Stromal cell of bone marrow (primary cell): ENCODE measurements at places on chromosomes 6 and 20.

GRCh38 chr20:4247261-4247660, 231.9 kb upstream of the RNF24 start:
- no peak for DNase-seq

GRCh38 chr20:15716256-15716655, 857.0 kb downstream of the KIF16B start:
- no peak for DNase-seq

- DNase-seq: no peak
These were observed 141.5 kb downstream of the ATXN1 start for GRCh38 chr6:16619777-16620176.

GRCh38 chr6:129766959-129767728, 57.2 kb upstream of the ARHGAP18 start:
- no peak for DNase-seq

GRCh38 chr6:24960991-24961475, 25.3 kb upstream of the RIPOR2 start:
- no peak for DNase-seq

GRCh38 chr20:62537649-62538292, 62.0 kb upstream of the GATA5 start:
- DNase-seq: no peak

GRCh38 chr6:118596774-118597320, 48.8 kb downstream of the PLN start:
- no peak for DNase-seq

DNA sequence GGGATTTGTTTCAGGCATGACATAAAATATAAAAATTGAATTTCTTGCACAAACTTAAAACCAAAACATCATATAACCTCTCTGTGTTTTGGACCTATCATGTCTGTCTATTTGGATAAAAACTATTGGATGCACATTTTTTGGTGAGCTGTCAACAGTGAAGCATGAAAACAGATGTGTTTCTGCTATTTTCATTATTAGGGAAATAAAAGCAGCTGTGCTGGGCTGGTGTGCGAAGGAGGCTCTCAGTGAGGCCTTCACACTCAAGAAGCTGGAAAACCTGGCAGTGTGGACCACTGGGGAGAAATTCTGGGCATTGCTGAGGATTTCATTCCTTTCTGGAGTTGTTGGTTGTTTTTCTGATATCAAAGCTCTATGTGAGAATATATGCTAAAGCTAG, 395.3 kb downstream of the GJA1 start:
- no peak for DNase-seq

GRCh38 chr6:25997921-25998320, 35.3 kb downstream of the TRIM38 start:
- no peak for DNase-seq

DNA sequence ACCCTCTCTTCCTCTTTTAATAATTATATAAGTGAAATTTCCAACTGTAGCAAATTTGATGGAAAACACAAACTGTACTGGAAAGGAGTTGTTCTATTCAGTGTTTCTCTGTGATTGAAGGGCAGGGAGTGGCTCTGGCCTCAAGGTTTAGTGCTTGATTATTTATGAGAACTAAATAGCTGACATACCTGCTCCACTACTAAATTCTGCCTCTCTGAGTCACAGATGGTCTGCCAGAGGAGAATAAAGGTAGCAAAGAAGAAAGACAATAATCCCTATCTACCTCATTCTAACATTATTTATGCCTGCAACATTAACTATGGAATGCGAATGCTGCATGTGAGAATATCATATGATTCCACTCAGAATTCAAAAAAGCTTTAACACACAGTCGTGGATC, 9.3 kb downstream of the BMP5 start:
- DNase-seq: no peak

GRCh38 chr6:22544476-22544875, 24.9 kb upstream of the HDGFL1 start:
- no peak for DNase-seq

DNA sequence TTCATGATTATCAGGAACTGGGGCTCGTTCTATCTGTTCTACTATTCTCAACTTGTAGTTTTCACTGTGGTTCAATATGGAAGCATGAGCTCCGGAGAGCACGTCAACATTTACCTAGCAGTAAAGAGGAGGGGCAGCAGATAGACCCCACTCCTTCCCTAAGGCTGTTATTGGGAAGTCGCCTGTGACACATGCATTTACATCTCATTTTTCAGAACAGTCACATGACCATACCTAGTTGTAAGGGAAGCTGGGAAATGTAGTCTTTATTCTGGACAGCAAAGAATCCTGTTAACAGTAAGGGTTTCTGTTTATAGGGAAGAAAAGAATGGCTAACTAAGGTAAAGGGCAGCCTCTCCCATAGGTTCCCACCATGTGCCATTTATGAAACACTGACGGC, 158.3 kb downstream of the ZFP64 start:
- no peak for DNase-seq

GRCh38 chr20:5996765-5997164, 46.3 kb downstream of the MCM8 start:
- no peak for DNase-seq

DNA sequence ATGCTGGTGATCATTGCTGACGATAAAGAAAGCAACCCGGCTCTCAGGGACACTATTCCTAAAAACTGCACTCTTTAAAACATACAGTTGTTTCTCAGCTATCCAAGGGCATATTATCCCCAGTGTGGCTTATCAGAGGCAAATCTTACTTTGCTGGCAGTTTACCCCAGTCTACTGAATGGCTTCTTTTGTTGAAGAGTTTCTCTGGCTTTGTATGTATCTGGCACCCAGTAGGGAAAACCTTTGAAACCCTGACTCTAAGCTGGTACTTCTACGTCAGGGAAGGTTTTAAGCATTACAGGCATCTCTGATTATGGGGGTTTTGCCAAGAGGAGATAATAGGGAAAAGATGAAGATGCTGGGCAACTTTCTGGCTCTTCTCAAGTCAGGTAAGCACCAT, 637.6 kb upstream of the CHD6 start:
- no peak for DNase-seq

DNA sequence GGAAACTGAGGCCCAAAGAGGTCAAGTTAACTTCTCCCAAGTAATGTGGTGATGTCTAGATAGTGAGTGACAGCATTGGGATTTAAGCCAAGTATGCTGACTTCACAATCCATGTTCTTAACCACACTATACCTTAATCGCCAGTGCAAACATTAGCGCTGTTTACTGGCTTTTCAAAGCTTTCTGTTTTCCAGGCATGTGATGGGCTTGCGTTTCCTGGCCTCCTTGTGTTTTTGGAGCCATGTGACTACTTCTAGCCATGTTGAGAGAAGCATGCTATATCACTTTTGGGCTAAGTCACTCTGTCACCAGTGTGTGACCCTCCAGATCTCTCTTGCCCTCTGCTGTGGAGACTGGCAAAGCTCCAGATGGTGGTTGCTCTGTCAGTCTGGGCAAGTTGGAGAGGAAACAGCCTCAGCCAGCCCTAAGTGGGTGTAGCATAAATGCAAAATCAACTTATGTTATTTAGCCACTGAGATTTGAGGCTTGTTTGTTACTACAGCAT, 76.9 kb downstream of the ANKRD6 start:
- DNase-seq: no peak

GRCh38 chr20:19094959-19095541, 117.4 kb upstream of the SLC24A3 start:
- DNase-seq: no peak

DNA sequence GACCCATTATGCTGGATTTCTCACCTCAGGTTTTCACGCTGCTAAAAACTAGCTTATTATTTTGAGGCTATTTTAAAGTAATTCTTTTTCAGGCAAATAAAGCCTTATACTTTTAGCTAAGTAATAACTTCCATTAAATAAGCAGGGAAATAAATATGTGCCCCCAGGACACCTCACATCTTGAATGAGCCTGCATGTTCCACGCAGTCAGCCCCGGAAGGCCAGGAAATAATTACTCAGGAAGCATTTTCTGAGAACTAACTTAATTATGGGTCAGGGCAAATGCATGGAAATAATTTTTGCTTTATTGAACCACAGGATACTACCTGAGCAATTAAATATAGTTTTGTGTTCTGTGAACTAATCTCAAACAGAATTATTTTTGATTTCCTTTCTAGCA, 41.1 kb downstream of the STX7 start:
- no peak for DNase-seq

DNA sequence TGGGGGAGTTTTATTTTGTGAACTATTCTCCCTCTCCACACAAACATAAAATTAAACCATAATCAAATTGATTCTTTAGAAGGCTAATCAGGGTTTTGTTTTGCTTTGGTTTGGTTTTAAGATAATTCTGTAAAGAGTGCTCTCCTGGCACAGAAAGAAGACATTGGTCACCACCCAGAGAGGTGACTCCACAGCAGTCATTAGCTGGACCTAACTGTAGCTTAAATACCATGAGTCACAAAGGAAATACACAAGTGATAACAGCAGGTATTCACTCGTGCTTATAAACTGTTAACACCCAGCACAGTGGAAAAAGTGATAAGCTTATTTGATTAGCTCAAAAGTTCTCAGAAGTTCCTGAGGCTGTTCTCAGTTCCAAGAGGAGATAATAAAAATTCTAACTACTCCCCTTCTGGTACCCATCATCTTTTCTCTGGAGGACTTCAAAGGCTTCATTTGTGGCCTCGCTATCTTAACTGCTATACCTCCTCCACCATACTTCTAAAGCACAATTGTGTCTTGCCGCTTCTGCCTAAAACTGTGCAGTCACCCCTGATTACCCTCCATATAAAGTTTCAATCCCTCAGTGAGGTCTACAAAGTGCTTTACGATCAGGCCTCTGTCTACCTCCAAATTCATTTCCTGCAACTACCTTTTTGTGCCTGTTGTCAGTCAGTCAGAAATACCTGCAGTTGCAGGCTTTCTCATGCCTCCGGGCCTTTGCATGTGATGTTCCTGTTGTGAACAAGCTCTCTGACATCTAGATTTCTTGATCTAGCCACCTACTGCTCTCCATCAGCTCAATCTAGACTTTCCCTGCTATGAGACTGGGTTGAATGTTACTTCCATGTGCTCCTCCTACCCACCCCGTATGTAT, 201.1 kb downstream of the SAMD5 start:
- DNase-seq: no peak

- no peak for DNase-seq
These were observed 337.4 kb downstream of the GRIK2 start for GRCh38 chr6:101730954-101731353.

- no peak for DNase-seq
These were observed 43.4 kb upstream of the TRAM2 start for GRCh38 chr6:52620055-52620905.

GRCh38 chr6:169271158-169271876, 17.7 kb upstream of the THBS2 start:
- no peak for DNase-seq

DNA sequence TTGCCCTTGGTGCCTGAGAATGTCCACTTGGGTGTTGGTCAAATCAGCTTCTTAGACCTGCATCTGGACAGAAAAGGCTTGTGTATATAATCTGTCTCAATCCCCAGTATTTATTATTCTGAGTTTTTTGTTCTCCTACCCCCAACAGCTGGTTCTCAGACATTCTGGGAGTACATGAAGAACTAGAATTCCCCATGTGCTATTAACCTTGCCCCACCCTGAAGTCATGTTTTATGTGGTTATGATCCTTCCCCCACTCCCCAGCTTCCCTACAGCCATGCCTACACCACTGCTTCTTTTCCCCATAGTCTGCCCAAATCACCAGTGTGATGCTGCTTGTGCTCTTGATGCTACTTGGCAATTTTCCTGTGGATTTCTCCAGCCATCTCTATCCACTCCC, 157.0 kb downstream of the ADAT2 start:
- DNase-seq: no peak

GRCh38 chr20:51660672-51661608, 107.2 kb downstream of the ATP9A start:
- peak; percentile 89 for DNase-seq

DNA sequence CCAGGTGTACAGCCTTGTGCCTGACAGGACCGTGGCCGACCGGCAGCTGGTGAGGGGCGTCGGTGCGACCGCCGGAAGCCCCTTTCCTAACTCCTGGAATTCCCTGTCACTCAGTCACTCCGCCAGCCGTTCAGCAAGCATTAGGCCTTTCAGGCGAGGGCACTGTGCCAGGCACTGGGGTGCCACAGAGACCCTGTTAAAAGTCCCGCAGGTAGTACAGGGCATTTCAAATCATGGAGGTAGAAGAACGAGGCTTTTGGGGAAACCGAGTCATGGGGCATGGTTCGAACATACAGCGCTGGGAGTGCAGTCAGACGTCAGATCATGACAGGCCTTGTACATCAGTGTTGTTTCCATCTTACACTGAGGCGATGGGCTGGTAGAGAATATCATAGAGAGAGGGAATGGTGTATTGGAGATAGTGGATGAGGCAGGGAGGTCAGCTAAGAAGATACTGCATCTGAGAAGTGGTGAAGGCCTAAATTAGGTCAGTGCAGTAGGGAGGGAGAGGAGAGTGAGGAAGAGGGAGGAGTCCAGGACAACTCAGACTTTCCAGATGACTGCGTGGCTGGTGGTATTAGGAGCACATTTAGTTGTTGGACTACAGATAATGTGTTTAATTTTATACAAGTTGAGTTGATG, 892 bp upstream of the DXO start:
- peak; percentile 67 for DNase-seq

DNA sequence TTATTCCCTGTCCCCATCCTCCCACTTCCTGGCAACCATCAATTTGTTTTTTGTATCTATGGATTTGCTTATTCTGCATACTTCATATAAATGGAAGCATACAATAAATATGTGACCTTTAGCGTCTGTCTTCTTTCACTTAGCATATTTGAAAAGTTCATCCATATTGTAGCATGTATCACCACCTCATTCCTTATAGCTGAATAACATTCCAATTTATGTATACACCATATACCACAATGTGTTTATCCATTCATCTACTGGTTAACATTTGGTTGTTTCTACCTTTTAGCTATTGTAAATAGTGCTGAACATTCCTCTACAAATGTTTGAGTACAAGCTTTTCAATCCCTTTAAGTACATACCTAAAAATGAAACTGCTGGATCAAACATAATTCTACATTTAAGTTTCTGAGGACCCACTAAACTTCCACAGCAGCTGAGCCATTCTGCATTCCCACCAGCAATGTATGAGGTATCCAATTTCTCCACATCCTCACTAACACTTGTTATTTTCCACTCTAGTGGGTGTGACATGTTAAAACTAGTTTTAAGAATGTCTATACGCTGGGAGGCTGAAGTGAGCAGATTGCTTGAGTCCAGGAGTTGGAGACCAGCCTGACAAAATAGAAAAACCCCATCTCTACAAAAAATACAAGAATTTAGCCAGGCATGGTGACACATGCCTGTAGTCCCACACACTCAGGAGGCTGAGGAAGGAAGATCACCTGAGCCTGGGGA, 32.9 kb downstream of the NUDT3 start:
- DNase-seq: no peak

GRCh38 chr6:41941280-41942066, at the start of gene CCND3:
Gene CCND3 (minus strand): TSS chr6:41941808. CDS start chr6:41941649, 159 bp downstream.
- peak; percentile 87 for DNase-seq

DNA sequence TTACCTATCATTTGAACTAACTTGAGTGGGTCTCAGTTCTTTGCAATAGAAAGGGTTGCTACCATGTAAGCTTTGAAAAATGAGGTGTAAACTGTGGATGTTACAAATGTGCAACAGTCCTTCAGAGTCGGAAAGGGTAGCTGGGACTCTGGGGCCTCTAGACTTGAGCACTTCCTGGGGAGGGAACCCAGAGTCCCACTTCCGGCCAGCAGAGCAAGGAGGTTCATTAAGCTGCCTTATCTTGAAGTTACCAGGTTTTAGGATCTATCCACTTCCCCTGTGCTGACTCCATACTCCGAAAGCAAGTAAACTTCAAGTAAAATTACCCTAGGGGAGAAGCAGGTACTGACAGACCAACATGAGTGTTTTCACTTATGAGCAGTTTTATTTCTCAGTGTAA, 9.4 kb downstream of the TRIM10 start:
- no peak for DNase-seq

- no peak for DNase-seq
These were observed 263.9 kb upstream of the JARID2 start for GRCh38 chr6:14981960-14982359.
